ENCODE measurements at places on chromosomes 1 and 21. TPM values are rescaled to one million over a fixed set of nuclear protein-coding genes. Genes with fewer than 3 reads are reported as not detected.

The KCNJ9 gene
- 0.05 TPM for total RNA-seq

The CLIC6 gene
- 5.4 TPM for total RNA-seq

- DNase-seq = no peak
Observed at GRCh38 chr1:147204080-147204479, 21.1 kb downstream of the FMO5 start.

DNA sequence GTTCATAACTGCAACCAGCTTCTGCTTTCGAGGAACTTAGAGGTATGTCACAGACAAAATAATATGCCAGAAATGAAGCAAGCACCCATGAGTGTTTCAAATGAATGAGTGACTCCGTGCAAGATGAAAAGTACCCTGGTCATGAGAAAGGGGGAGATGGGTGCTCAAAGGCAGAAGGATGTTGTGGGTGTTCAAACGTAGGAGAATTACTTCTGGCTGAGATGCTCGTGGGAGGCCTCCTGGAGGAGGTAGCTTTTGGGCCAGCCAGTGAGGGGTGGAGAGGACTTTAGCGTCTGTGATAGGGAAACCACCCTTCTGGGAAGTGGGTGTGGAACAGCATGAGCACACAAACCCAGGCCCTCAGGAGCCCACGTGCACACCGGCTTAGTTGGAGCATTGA is 113.8 kb downstream of the SYF2 start:
- DNase-seq = no peak

- DNase-seq = no peak
Observed at GRCh38 chr21:42406866-42407265, 3.2 kb downstream of the UBASH3A start.

DNA sequence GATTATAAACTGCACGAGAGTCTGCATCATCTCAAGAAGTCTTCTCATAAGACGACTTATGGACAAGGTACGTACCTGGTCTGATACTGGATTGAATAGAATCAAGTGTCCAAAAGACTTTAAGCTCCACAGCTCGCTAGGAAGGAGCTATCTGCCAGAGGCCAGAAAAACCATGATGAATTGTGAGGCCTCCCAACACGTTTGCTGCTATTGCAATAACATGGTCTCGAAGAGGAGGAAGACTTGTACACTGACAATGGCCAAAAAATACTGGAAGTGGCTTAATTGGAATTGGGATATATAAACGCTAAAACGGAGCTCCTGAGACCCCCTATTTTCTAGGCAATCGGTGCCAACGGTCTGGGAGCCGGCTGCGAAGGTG is 534 bp downstream of the DNAJC28 start:
- no peak for DNase-seq

GRCh38 chr1:116371752-116372151 is 1.3 kb upstream of the ATP1A1 start:
- DNase-seq = no peak

DNA sequence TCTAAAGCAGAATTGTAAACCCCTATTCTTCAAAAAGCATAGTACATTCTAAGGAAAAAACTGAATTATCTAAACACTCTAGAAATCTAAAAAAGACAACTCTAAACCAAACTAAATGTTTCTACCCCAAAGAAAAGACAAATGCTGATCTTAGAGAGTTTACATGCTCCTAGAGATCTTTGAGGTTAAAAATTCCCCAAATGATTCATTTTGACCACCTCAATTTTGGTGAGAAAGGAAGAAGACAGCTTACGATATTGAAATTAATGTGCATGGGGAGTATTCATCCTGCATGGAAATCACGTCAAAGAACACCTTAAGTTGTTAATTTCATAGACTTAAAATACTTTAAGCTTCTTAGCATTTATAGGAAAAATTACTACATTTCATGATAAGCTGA is 377.8 kb upstream of the RUNX1 start:
- DNase-seq = no peak
